ENCODE measurements at places on chromosomes 6 and 20.

GRCh38 chr20:15794409-15794808, 778.8 kb downstream of the KIF16B start:
- no peak overlapping the region for H3K27ac ChIP-seq
- no peak for DNase-seq
- H3K27me3 ChIP-seq: no peaks in the 10 kb centered on the region
- H3K36me3 ChIP-seq: no peaks in the 10 kb centered on the region
- H3K4me3 ChIP-seq: no peak overlapping the region
- peaks cover 7% of the 10 kb centered on the region for H3K4me1 ChIP-seq

GRCh38 chr20:25537890-25538289, 47.4 kb downstream of the NINL start:
- H3K36me3 ChIP-seq: no peaks in the 10 kb centered on the region
- H3K4me3 ChIP-seq: no peak overlapping the region
- no peak for DNase-seq
- peaks cover 10% of the 10 kb centered on the region for H3K4me1 ChIP-seq
- H3K27ac ChIP-seq: no peak overlapping the region

DNA sequence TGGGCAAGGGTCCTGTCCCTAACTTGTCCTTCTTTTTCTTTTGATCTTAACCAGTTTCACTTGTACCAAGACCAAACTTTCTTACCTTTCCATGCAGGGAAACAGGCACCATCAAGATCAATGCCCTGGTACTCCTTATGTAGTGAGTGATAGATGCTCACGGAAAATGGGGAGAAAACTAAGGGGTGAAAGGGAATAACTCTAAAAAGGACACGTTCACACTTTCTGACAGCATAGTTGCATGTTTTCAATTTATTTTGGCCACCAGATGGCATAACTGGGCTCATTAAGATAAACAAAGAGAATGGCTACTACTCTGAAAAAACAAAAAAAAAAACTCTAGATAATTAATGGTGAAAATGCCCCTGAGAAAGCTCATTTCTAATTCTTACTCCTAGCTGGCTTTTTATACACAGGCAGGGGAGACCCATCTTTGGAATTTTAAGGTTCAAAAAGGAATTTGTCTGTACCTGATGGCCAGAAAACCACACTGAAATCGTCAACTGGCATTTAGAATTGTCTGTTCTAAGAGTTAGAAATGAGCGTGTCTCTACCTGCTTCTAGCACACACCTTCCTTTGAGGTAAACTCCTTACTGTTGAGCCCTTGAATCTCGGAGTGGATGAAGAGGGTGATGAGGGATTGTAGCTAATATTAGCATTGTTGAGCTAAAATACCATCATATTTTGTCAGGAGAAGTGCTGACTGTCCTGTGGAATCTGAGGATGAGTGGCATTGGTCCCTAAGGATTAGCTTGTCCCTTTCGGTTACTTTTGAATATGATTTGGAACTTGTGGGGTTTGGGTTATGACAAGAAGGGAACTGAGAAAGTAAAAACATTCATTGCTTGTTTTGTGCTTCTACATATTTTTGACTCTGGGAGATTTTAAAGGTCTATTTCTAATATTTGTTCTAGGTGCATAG, 62.2 kb upstream of the DDR1 start:
- H3K4me1 ChIP-seq: peaks cover 6% of the 10 kb centered on the region
- no peak overlapping the region for H3K27ac ChIP-seq
- no peaks in the 10 kb centered on the region for H3K36me3 ChIP-seq
- peaks cover 9% of the 10 kb centered on the region for H3K27me3 ChIP-seq

DNA sequence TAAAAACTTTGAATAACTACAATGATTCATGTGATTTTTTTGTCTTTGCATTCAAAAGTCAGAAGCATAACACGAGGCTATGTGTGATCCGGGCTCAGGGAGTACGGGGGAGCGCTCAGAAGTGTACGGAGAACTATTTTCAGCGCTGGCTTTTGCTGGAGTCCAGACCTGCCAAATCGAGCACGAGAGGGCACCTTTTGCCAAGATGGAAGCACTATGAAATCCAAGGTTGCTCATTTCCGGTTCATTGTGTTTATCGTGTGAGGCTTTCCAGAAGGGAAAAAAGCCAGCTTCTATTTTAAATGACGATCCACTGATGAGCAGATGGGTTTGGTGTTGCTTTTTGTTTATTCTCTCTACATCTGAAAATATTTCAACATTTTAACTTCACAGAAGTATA, 11.3 kb downstream of the RAMACL start:
- no peaks in the 10 kb centered on the region for H3K4me1 ChIP-seq
- H3K27ac ChIP-seq: no peak overlapping the region
- DNase-seq: no peak
- H3K36me3 ChIP-seq: peaks cover 2% of the 10 kb centered on the region

DNA sequence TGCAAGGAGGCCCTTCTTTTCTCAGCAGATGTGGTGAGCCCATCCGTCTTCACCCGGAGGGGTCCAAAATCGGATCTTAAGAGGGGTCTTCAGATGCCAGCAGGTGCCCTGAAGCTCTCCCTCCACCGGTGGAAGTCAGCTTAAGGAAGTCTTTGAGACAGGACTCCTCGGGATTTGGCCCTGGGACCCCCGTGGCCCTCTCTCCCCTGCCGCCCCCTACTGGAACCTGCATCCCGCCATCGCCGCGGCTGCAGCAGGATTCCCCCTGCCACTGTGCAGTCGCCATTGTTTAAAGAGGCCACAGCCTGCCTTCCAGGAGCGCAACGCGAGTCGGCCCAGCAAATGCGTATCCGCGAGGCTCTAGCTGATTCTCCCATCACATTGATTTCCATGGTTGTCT, 292.5 kb upstream of the ZNF337 start:
- DNase-seq: no peak
- peaks cover 8% of the 10 kb centered on the region for H3K4me1 ChIP-seq
- H3K36me3 ChIP-seq: no peaks in the 10 kb centered on the region

- DNase-seq: no peak
- peaks cover 25% of the 10 kb centered on the region for H3K27me3 ChIP-seq
- H3K36me3 ChIP-seq: no peaks in the 10 kb centered on the region
- H3K4me3 ChIP-seq: no peak overlapping the region
- peaks cover 19% of the 10 kb centered on the region for H3K4me1 ChIP-seq
Observed at GRCh38 chr6:37779902-37780628, 39.5 kb upstream of the ZFAND3 start.

DNA sequence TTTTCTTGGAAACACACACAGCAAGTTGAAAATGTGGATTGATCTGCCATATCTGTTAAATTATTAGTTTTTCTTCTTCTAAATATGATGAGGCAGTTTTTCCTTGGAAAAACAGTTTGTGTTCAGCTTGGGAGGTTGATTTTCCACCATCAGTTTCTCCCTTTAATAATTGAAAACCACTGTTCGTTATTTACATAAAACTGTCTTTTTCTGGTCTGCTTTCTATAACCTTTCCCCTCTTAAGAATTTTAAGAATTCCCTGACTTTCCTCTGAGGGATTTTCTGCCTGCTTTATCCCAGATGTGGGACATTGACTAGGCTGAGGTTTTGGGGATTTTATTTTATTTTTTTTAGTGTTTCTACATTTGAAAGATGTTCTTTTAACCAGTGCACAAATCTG, 27.2 kb downstream of the DSE start:
- peaks cover 8% of the 10 kb centered on the region for H3K36me3 ChIP-seq
- H3K4me1 ChIP-seq: peaks cover 38% of the 10 kb centered on the region
- no peaks in the 10 kb centered on the region for H3K27me3 ChIP-seq
- H3K4me3 ChIP-seq: no peak overlapping the region

- no peak within 1 kb of the TSS for H3K4me3 ChIP-seq
- no peaks in the 10 kb centered on the region for H3K27me3 ChIP-seq
Observed at GRCh38 chr6:116511424-116512110, at the start of gene CALHM5. CALHM5 (plus strand) TSS chr6:116511639; CDS start chr6:116511697, 58 bp downstream.

- H3K27ac ChIP-seq: no peak overlapping the region
- H3K4me1 ChIP-seq: no peaks in the 10 kb centered on the region
- H3K36me3 ChIP-seq: peaks cover 4% of the 10 kb centered on the region
Observed at GRCh38 chr6:128095362-128095761, 194.5 kb upstream of the THEMIS start.

DNA sequence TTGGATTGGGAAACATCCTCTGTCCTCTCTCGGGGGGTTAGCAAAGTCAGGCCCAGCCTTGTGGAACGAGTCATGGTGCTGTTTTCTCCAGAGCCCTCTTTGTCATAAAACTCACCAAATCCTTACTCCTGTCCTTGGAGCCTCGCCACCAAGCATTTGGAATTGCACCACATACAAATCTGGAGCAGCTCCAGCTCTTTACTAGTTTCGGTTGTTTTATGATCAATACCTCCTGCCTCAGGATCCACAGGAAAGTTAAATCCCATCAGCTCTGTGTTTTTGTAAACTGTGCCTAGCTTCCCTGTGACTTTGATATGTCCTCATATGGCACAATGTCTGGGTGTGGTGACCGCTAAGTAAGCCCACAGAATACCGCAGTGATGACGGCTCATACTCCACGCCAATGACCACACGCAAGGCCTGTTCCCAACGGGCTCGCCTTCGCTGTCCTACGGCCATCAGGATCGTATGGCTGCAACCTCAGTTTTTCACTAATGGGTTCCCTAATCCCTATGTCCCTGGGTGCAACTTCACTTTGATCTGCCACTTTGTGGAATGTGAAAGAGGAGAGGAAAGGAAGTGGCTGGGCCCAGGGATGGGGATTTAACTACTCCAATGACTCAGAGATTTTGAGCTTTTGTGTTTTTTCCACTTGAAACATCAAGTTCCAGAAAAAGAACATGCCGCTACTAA, 111.3 kb upstream of the FOXQ1 start:
- no peak overlapping the region for H3K27ac ChIP-seq
- no peaks in the 10 kb centered on the region for H3K4me1 ChIP-seq
- H3K27me3 ChIP-seq: no peaks in the 10 kb centered on the region
- H3K4me3 ChIP-seq: no peak overlapping the region
- no peaks in the 10 kb centered on the region for H3K36me3 ChIP-seq

DNA sequence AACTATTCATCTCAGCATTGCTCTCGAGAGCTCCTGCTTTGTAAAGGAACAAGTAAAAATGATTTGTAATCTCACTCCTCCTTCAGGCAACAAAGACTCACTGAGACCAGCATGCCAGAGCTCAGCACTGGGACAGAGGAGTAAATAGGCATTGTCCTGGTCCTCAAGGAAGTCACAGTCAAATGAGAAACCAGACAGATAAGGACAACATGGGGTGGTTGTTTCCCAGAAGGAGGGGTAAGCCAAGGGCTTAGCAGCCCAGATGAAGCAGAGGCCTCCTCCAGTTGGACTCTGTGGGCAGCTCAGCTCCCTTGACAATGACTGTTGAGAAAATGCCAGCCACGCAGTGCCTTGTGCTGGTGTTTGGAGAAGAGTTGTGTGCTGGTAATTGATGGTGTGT, 425.7 kb upstream of the CHD6 start:
- H3K36me3 ChIP-seq: no peaks in the 10 kb centered on the region
- no peak for DNase-seq
- H3K4me1 ChIP-seq: no peaks in the 10 kb centered on the region
- no peak overlapping the region for H3K27ac ChIP-seq
- no peaks in the 10 kb centered on the region for H3K27me3 ChIP-seq
- H3K4me3 ChIP-seq: no peak overlapping the region

- H3K27me3 ChIP-seq: peaks cover 10% of the 10 kb centered on the region
- H3K4me1 ChIP-seq: peaks cover 5% of the 10 kb centered on the region
- no peak overlapping the region for H3K27ac ChIP-seq
- H3K4me3 ChIP-seq: no peak overlapping the region
- H3K36me3 ChIP-seq: no peaks in the 10 kb centered on the region
Observed at GRCh38 chr6:88365230-88365629, 199.1 kb upstream of the CNR1 start.

DNA sequence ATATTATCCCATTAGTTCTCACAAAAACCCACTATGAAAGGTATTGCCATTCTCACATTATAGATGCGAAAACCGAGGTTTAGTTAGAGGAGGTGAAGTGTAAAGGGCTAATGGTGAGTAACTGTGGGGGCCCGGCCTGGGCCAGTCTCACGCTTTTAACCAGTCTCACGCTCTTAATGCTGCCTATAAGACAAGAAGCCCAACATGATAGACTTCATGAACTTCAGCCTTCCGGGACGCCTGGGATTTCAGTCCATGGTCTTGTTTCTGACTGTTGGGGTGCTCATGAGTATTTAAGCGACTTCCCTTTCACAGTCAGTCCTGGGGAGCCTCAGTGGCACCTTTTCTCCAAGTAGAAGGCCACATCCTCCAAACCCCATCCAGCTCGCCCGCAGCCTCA, 31.7 kb downstream of the AGPAT4 start:
- no peak overlapping the region for H3K4me3 ChIP-seq
- H3K27me3 ChIP-seq: no peaks in the 10 kb centered on the region
- peaks cover 3% of the 10 kb centered on the region for H3K36me3 ChIP-seq
- DNase-seq: no peak

DNA sequence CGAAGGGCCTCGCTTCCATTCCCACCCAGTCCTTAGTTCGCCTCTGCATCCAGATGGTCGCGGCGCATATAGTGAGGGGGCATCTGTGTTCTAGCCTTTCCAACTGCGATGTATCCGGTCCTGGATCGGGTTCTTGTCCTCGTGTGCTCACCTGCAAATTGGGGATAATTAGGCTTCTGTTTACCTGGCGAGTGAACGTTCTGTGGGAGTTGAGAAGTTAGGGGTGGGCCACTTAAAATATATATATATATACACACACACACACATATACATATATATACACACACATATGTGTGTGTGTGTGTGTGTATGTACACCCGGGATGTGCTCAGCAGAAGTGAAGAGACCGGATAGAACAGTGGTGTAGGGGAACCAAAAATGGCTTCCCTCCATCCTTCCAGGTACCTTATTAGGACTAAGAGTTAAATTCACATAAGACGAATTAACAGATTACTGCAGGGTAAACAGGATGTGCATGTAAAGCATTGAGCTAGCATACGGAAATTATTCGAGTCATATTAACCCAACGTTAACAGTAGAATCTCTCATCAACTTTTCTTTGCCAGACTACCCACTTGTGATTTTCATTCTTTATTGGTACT, 537 bp downstream of the CSTF1 start:
- H3K4me1 ChIP-seq: peaks cover 22% of the 10 kb centered on the region
- no peak overlapping the region for H3K27ac ChIP-seq
- H3K27me3 ChIP-seq: no peaks in the 10 kb centered on the region
- H3K36me3 ChIP-seq: peaks cover 32% of the 10 kb centered on the region

- no peak overlapping the region for H3K4me3 ChIP-seq
- peaks cover 11% of the 10 kb centered on the region for H3K27me3 ChIP-seq
- DNase-seq: no peak
- H3K27ac ChIP-seq: no peak overlapping the region
- no peaks in the 10 kb centered on the region for H3K4me1 ChIP-seq
Observed at GRCh38 chr6:98981473-98981872, 33.7 kb upstream of the FBXL4 start.

DNA sequence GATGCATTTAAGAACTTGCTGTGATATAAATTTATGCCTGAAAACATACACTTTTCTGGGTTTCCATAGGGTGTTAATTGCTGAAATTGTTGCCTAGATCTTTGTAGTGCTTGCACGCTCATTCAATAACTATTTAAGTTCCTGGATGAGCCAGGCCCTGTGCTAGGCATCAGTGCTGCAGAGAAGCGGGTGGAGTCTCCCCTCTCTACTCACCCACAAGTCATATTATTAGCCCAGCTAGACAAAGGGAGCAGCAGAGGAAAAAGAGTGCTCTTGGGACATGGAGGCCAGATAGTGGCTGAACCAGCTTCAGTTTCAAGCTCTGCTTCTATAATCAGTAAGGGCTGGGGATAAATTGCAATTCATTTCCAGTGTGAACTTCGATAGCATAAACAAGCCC, 329.1 kb downstream of the TFAP2B start:
- DNase-seq: no peak
- H3K27me3 ChIP-seq: no peaks in the 10 kb centered on the region
- H3K4me1 ChIP-seq: no peaks in the 10 kb centered on the region
- no peaks in the 10 kb centered on the region for H3K36me3 ChIP-seq
- no peak overlapping the region for H3K27ac ChIP-seq
